C1 segment of cervical spinal cord (tissue), 14 donors: ENCODE measurements at places on chromosomes 11 and 22.

DNA sequence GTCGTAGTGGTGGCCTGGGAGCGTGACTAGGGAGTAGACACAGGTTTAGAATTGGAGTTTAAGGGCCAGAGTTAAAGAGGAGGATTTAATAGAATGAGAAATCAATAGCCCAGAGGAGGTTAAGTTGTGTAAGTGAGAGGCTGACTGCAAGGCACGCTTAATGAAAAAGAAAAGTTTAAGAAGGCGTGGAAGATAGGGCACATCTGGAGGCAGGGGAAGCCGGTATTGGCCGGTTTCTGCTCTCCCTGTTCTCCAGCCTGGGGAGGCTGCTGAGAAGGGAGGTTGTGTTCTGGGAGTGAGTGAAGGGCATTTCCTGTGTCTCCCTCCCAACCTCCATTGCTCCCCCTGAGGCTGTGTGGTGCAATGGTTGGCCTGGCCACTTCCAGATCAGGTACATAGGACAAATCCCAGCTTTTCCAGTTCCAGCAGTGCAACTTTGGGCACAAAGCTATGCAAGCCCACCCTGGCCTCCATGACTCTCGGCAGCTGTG lies 6.3 kb downstream of the GRIK4 start:
- DNase-seq, result no peak

DNA sequence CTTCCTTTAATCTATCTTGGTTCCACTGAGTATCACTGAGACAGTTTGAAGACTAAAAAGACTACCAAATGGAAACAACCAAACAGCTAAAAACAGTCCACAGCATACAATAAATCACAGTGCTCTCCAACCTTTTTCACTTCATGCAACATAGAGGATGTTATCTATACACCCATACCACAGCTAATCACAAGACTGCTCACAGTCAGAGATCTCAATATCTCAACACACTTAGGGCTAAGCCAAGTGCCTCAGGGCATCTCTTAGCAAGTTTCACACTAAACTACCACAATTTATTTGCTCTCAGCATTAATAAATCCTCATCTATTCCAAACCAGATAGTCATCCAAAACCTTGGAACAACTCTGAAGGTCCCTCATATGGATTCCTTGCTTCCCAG lies 129.4 kb downstream of the SBF2 start:
- DNase-seq, result no peak

GRCh38 chr11:6654281-6655019 lies 1.2 kb downstream of the DCHS1 start:
- no peak for DNase-seq

- no peak for DNase-seq
These were observed 45.6 kb upstream of the POLD3 start for GRCh38 chr11:74546752-74547151.

DNA sequence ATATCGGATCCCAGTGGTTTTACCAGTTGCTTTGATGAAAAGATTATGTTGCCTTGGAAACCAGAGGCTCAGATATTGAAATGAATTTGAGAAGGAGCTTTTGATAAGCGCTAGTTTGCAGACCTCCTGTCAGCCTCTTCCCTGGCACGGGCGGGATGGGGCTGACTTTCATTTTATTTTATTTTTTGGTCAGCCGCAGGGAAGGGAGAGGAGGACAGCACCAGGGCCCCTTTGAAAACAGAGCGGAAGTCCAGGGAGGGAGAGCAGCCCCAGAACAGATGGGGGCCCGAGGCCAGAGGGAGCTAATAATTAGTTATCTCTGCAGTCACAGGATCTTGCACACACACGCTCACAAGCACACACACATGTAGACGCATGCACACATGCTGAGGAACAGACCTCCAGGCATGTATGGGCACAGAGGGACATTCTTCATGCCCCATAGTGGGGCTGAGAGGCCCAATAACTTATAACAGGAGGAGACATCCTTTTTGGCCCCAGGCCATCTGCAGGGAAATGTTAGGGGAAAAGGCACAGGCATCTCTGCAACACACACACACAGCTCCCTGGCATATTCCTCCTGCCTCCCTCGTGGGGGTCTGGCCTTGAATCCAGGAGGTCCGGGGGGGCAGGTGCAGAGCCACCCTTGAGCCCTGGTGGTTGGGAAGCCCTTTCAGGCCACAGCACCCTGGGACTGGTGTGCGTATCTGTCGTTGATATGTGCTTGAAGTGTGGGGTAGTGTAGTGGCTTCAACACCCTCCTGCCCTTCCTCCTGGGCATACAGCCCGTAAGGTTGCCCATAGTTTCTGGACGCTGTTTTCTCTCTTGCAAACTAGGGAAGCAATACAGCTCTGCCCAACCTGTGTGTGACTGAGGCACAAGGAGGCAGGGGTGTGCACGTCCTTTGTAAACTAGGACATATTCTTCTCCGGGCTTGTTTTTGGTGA lies 117.3 kb downstream of the CEP164 start:
- DNase-seq, result no peak
